ENCODE measurements at places on chromosomes 5 and 9.

- DNase-seq: no peak
Observed at GRCh38 chr9:14945351-14945750, 35.1 kb upstream of the FREM1 start.

- DNase-seq: no peak
Observed at GRCh38 chr5:151318850-151319732, 15.5 kb upstream of the SLC36A3 start.

DNA sequence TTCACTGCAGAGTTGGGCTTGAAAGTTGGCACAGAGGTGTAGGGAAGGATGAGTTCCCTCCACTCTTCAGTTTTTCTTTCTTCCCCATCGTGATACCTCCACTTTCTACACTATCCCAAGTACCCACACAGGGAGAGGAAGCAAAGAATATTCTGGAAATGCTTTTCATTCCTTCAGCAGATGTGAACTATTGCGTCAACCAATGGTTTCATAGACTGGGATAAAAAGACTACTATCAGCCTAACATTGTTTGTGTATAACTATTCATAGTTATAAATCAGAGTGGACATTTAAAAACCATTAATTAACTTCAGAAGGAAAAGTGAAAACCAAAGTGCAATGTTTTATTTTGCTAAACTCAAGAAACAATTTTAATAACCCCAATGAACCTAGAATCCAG, 63.6 kb upstream of the MAMDC2 start:
- no peak for DNase-seq

- no peak for DNase-seq
Observed at GRCh38 chr9:76025286-76025685, 134.8 kb downstream of the PCSK5 start.

DNA sequence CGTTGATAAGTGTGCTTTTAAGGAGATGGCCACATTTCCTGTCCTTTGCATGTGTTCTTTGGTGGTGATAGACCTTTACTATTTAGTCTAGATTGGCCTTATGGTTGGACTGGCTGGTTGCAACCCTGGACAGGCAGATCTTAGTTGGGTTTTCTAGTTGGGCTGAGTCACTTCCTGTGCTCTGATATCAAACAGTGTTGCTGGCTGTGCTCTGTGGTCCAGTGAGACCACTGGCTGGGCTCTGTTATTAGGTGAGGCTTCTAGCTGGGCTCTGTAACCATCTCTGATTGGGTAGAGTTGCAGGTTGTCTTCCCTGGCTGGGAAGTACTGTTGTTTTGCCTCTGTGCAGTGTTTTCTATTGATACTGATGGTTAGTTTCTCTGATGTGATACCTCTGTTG, 432.5 kb downstream of the LRRC70 start:
- no peak for DNase-seq

Measured in effector CD8-positive, alpha-beta T cell (primary cell).